ENCODE measurements at places on chromosomes 4 and X.

DNA sequence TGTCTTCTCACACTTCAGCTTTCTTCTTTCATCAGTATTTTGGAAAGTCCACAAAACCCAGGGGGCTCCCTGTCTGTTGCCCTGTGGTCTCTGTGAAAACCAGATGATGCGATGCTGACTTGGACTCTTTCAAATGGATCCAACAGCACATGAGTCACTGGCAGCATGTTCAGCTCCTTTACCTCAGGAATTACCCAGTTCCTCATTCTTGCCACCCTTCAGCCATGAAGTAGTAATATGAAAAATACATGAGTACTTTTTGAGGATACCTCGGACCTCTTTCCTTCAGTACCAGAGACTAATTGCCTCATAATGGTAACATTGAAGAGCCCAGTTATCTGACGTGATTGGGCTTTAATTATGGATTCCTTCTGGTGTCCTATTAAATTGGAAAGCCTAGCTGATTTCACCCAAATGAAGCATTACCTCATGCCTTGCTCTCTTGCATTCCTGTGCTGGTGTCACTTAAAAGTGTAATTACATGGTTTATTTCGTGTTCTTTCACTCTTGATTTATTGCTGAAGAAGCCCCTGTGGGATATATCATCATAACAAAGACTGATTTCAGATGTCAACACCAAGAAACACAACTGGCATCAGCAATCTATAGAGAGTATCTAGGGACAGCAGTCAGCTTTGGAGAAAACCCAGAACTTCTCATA lies 63.4 kb downstream of the NFKB1 start:
- DNase-seq = no peak

GRCh38 chr4:14458463-14458862 lies 543.8 kb upstream of the CPEB2 start:
- DNase-seq = no peak

DNA sequence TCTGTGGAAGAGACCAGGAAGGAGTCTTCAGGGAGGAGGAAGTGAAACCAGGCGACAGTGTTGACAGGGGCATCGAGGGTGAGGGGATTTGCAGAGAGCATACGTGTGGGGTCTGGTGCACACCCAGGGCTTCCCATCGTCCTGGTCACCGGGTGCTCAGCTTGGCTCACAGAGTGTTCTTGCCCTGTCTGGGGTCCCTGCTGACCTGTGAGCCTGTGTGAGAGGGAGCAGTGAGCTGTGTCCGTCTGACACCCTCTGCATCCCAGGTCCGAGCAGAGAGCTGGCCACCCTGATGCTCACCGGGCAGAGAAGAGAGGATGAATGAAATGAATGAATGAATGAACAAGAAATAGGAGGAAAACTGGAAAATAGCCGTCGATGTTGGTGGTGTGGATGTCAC lies 46.5 kb downstream of the CPZ start:
- DNase-seq = no peak

- no peak for DNase-seq
Measured at GRCh38 chr4:37799941-37800554, 26.4 kb upstream of the PGM2 start.

DNA sequence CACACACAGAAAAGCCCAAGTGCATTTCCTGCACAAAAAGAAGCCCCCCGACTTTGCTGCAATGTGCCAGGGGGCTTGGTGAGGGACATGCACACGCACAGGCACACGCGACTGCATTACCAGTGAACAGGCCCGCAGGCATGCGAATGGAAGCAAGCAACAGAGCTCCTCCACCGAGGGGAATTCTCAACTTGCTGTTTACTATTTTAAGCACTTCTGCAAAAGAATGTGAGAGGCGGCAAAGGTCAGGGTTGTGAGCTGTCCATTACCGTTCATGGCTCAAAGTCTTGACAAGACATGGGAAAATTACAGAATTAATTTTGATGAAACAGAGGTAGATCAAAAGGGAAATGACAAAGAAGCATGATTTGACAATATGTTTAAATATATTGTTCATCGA lies 342.5 kb upstream of the NOCT start:
- no peak for DNase-seq

DNA sequence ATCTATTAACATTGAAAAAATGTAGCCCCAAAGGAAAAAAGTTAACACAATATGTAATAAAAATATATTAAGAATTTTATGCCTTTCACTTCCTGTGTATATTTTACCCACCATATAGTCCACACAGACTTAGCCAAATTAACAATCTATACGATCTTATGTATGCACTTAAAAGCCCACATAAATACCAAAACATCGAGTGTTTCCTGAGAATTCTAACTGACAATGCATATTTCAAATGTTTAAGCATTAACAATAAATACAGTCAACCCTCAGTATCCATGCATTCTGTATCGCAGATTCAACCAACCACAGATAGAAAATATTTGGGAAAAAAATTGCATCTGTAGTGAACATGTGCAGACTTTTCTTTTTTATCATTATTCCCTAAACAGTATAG lies 226.8 kb downstream of the COL25A1 start:
- DNase-seq = no peak

DNA sequence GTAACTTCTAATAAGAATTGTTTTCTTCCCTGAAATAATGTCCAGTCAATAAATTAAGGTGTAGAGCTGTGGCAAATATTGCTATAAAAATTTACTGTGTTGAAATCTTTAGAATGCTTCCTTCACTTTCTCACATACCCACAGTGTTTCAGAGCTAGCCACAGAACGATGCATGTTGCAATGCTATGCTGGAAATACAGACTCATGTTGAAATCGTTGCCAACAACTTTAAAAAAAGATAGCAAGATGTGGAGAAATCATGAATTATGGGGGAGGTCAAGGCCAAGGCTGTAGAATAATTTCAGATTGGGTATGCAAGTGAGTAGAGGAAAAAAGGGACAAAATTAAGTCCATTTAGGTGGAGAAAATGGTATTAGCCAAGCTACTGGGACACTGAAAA lies 204.8 kb downstream of the VEGFC start:
- no peak for DNase-seq

DNA sequence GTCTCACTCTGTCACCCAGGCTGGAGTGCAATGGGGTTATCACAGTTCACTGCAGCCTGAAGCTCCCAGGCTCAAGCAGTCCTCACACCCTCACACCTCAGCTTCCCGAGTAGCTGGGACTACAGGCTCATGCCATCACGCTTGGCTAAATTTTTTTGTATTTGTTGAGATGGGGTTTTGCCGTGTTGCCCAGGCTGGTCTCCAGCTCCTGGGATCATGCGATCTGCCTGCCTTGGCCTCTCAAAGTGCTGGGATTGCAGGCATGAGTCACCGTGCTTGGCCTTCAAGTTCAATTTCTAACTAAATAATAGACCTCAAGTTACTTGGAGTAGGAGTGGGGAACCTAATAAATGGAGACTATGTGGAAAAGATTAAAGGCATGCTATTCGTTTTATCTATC lies 48.9 kb downstream of the MND1 start:
- peak; percentile 24 for DNase-seq

- DNase-seq = peak; percentile 35
Measured at GRCh38 chrX:15500497-15500966, at the start of gene BMX. Gene BMX (plus strand): TSS chrX:15500807. CDS start chrX:15508354, 7,547 bp downstream.

- DNase-seq = no peak
Measured at GRCh38 chr4:7668271-7668670, 233.5 kb upstream of the PSAPL1 start.

GRCh38 chr4:21728304-21728703 lies 220.3 kb downstream of the KCNIP4 start:
- DNase-seq = no peak

DNA sequence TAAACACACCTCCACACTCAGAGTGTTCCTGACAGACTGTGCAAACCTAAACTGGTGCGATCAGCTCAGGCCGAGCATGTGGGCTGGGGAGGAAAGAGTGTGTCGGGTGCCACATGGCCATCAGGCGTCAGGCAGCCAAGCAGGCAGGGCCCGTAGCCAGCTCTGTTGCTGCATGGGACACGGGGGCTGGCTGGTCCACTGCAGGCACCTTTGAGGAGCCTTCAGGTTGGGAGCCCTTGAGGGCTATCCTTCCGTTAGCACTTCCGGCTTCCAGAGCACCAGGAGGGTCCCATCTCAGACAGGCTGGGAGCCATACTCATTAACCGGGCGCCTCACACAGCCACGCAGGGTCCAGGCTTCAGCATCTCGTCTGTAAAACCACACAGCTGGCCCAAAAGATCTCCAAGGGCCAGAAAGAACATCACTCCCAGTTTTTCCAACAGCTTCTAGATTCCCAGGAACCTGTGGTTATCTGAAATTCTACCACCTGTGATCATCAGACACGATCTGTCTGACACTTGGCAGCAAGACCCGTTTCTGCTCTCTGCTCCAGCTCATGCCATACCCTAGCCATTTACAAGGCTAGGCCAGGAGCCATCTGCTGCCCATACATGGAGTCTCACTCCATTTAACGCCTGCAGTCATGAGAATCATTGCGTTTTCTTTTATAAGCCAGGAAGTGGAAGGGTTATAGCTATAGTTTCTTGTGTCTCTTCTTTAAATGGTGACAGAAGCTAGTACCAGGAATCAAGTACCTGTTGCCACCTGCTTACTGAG lies 87.5 kb downstream of the NSUN7 start:
- DNase-seq = no peak

DNA sequence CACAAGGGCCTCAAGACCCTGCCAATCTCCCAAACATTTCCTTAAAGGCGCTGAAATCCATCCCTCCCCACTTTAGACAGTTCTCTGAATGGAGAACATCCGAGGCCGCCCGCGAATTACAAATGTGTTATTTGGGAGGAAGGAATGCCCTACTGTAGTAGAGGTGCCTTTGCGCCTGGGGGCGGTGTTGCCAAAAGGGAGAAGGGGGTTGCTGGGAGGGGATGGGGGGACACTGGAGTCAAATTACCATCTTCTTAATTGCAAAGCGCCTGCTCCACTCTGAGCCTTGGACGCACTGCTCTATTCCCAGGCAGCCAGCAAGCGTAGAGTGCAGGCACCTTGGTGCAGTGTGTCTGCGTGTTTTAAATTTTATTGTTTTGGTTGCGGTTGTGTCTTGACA lies 2.7 kb downstream of the TMEM255A start:
- peak; percentile 23 for DNase-seq

GRCh38 chr4:138800421-138800820 lies 215.2 kb upstream of the NOCT start:
- no peak for DNase-seq

DNA sequence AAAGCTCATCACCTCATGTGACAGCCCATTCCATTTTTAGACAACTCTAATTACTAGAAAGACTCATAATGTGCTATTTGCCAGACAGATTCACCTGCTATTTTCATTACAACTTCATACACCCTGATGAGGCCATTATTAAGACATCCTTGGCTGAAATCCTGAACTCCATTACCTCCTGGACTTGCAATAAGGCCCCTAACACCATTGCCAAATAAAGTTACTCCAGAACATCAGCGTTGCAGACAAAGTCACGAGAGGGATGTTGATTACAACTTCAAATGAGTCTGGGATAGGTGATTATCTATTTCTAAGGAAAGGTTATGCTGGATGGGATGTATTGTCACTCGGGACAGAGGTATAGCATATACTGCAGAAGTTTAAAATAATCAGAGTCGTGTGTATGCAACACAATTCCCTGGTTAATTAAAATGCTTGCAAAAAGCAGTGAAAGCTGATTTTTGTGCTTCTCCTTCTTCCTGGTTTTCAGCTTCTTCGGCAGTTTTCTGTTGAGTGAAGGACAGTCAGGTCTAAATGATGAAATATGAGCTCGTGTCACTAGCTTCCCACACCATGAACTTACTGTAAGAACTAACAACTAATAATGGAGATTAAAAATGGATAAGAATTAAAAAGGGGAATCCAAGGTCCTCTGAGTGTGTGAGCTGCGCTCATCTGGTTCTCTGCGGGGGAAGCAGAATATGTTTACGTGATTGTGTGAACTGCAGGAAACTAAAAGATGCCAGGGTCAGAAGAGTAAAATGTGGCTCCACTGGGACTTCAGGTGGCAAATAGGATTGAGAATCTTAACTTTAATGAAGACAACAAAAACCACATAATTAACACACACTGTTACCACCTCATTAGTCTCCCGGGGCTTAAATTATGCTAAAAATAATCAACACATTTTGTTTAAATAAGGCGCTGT lies 17.6 kb upstream of the SOD3 start:
- DNase-seq = no peak

- no peak for DNase-seq
Measured at GRCh38 chrX:1601051-1601767, 9.8 kb downstream of the AKAP17A start.

- no peak for DNase-seq
Measured at GRCh38 chr4:98399915-98400314, 138.7 kb downstream of the RAP1GDS1 start.

GRCh38 chrX:9184211-9184610 lies 150.3 kb upstream of the FAM9B start:
- no peak for DNase-seq

DNA sequence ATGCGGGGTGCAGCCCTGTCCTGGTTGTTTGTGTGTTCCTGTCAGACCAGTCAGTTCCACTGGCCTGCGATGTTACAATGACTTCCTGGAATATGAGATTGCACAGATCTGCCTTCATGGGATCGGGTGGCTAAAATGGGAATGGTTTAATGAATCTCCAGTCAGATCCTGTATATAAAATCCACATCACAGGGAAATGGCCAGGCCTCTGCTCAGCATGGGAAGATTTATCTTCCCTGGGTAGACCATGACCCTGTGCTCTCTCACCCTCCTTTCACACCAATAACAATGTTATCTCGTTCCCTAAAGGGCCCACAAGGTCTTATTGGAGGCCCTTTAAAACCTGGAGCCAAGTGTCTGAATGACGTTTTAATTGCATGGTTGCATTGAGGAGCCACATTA lies 307.4 kb downstream of the RAB28 start:
- no peak for DNase-seq

DNA sequence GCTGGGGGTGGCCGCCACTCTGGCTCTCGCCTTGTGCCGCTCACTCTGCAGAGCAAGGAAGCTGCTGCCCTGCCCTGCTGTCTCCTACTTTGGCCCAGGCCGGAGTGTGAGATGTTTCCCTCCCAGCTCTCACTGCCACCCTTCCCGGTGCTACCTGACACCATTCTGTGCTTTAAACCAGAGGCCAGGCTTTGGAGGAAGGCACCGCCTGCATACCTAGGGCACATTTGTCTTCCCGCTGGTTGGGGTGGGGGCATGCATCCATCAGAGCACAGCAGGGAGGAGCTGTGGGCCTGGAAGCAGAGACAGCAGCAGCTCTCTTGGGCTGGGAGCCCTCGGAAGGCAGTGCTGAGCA lies 96.9 kb upstream of the PSAPL1 start:
- no peak for DNase-seq

DNA sequence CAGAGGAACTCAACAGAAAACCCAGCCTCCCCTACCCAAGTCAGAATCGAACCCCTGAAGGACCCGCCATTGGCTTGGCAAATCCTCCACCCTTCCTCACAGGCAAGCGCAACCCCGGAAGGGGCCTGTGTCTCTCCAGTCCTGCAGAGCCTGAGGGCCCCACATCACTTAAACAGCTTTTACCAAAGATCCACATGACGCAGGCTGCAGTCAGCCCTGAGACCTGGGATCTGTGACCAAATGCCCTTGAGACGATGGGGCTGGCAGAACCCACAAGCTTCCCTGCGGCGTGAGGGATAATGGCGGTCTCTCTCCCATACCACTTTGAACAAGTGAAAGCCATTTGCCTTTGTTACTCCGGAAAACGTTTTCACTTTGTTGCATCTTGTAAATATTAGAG lies 54.9 kb downstream of the ACOX3 start:
- DNase-seq = no peak

GRCh38 chrX:17185431-17185830 lies 189.6 kb upstream of the NHS start:
- no peak for DNase-seq

- DNase-seq = no peak
Measured at GRCh38 chr4:111807576-111807975, 337.7 kb upstream of the FAM241A start.

Data from uterus (tissue), 4 donors.